Stimulated activated memory B cell treated with anti-CD40 and anti-IgM and Interleukin-4, amounts not matched to agents 10 μg/mL and 1 μg/mL and 100 μg/mL, for 72 hours (primary cell): ENCODE measurements at places on chromosomes 6 and 20.

DNA sequence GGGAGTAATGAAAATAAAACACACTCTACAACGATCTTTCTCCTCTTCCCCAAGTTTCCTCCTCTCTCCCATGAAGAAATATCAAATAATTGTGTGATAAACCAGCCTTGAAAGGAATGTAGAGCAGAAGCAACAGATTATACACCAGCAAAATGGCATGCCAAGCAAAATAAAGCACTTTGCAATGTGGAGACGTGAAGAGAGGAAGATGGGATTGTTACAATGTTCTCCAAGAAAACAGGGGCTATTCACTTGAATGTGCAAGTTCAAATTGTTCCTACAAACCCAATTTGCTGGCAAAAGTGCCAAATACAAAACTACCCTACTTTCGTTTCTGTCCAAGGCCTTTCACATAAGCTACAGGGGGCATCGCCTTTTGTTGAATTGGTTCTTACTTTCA, 185.1 kb downstream of the PDE7B start:
- ATAC-seq = no peak

DNA sequence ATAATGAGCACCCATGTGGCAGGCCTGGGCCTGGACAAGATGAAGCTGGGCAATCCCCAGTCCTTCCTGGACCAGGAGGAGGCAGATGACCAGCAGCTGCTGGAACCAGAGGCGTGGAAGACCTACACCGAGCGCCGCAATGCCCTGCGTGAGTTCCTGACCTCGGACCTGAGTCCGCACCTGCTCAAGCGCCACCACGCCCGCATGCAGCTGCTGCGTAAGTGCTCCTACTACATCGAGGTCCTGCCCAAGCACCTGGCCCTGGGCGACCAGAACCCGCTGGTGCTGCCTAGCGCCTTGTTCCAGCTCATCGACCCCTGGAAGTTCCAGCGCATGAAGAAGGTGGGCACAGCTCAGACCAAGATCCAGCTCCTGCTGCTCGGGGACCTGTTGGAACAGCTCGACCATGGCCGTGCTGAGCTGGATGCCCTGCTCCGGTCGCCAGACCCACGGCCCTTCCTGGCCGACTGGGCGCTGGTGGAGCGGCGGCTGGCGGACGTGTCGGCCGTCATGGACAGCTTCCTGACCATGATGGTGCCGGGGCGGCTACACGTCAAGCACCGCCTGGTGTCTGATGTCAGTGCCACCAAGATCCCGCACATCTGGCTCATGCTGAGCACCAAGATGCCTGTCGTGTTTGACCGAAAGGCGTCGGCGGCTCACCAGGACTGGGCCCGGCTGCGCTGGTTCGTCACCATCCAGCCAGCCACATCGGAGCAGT, 1.9 kb downstream of the FNDC11 start:
- ATAC-seq = no peak

- ATAC-seq = no peak
Observed at GRCh38 chr6:9984607-9985006, 430.3 kb downstream of the TFAP2A start.

DNA sequence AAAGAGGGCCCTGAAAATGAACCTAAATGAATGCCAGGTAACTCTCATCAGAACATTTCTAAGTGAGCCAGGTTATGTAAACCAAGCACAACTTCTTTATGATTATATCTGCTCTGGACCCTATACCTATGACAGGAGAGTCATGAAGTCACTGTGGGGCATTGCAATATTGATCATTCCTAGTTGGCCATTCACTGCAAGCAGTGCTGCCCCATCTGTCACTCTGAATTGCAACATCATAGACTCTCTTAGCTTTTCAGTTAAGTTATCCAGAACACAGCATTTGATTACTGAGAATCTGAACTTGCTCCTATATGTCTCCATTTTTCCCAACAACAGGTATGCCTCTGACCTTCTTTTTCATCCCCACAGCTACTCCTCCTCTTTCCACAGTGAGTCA, 3.3 kb downstream of the COL21A1 start:
- no peak for ATAC-seq

DNA sequence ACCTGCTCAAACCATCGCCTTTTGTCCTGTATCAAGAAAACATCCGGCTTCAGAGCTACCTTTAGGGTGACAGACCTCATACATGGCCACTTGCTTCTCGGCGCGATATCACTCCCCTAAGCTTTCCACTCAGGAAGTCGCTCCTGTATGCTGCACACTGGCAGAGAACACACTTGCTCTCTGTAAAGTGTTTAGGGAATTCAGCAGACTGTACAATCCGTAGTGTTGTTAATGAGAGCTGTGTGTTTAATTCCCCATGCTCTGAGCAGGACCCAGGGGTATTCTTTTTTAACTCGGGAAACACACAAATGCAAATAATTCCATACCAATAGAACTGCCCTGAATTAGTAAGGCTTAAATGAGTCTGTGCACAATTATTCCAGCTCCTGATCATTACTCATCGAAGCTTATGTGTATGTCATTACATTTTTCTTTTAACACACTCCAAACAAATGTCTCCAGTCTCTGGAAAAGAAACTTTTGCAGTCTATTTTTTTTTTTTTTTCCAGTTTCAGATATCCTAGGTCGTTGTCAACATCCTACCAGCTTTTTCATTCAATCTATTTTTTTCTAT, 338.7 kb upstream of the ARID1B start:
- no peak for ATAC-seq

- ATAC-seq = no peak
Observed at GRCh38 chr6:13573669-13574110, 711 bp upstream of the SIRT5 start.

GRCh38 chr6:100342830-100343229, 121.9 kb downstream of the SIM1 start:
- ATAC-seq = no peak

DNA sequence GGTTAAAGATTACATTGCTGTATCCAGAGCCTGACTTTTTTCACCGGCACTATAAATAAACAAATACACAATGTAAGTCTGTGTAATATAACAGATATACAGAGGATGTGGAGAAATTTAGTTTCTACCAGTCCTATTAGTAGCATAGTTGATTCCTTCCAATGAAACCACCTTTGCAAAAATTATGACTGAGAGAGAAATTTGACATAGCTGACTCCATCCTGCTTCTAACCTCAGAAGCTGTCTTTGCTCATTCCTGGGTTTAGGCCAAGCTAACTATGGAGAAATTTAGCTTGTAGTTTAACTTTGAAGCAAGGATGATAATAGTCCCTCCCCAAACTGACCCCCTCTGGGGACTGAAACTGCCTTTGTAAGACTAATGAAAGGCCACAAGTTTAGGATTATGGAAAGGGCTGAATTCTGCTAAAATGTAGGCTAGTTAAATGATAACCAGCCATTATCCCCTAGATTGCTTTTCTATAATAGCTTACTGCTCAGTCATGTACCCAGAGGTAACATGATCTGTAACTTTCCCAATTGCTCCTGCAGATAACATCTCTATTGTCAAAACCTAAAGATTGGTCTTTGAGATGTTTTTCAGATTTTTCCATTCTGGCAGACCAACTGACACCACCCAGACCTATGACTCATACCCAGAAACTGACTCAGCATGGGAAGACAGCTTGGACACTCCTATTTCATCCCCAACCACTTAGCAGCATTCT, 172.8 kb upstream of the ARG1 start:
- ATAC-seq = no peak

GRCh38 chr20:32989507-32990283, 14.5 kb downstream of the SUN5 start:
- no peak for ATAC-seq

- no peak for ATAC-seq
Observed at GRCh38 chr6:17965397-17965796, 22.0 kb downstream of the KIF13A start.

DNA sequence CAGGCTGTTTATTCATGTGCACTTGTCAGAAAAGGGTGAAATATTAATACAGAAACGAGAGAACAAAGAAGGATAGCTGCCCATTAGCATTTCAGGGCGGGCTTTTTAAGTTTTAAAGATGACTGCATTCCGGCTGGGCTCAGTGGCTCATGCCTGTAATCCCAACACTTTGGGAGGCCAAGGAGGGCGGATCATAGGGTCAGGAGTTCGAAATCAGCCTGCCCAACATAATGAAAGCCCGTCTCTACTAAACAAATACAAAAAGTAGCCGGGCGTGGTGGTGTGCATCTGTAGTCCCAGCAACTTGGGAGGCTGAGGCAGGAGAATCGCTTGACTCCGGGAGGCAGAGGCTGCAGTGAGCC, 130.5 kb downstream of the HFE start:
- no peak for ATAC-seq

DNA sequence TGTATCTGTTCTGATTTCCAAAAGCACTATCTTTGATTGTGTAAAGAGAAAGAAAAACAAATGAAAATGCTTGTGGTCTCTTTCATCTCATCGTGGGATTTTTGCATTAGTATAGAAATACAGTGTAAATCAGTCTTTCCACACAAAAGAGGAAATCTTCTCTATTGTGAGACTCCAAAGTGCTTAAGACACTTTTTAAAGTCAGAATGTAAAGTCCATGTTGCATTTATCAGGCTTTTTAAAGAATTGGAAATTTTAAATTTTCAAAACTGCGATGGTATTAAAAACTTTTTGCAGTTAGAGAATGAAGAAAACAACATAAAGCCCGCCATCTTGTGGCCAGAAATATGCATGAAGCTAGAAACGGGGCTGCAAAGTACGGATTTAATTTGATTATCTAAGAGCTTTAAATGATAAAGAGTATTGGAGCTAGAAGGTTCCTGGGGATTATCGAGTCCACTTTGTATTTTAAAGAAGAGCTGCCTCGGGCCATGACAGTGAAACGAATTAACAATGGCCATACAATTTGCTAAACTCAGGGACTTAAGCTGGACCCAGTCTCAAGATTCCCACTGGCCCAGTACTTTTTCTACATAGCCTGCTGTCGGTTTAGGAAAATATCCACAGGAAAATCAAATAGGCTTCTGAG, 339.6 kb downstream of the ARHGAP18 start:
- no peak for ATAC-seq

DNA sequence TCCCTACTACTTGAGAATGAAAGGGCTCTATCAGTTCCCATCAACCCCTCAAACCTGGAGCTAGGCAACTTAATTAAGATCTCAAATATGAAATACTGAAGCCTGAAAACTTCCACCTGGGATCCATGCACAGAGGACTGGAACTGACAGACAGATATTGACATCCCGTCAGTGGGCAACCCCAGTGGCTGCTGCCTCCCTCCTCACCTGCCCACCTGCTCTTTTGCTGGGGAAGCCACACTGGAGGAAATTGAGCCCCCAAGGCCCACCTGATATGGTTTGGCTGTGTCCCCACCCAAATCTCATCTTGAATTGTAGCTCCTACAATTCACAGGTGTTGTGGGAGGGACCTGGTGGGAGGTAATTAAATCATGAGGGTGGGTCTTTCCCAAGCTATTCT, 192.8 kb downstream of the LRFN2 start:
- no peak for ATAC-seq

GRCh38 chr20:3190681-3191111, 13.8 kb downstream of the DDRGK1 start:
- no peak for ATAC-seq

DNA sequence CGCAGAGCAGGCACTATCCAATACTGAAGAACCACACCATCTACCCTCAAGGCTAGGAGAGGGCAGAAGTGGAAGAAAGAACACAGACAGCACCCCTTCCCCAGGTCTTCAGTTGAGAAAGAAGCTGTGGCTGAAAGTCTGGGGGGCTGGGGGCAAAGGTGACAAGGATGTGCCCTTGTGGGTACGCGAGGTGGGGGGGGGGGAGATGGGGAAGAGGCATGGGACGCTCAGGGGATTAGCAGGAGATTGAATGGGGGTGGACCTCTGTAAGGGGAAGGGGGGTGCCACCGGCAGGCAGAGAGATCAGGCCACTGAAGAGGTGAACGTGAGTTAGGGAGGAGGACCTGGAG, 1.1 kb downstream of the B4GALT5 start:
- no peak for ATAC-seq

GRCh38 chr6:3816251-3816650, 32.9 kb upstream of the FAM50B start:
- ATAC-seq = no peak

DNA sequence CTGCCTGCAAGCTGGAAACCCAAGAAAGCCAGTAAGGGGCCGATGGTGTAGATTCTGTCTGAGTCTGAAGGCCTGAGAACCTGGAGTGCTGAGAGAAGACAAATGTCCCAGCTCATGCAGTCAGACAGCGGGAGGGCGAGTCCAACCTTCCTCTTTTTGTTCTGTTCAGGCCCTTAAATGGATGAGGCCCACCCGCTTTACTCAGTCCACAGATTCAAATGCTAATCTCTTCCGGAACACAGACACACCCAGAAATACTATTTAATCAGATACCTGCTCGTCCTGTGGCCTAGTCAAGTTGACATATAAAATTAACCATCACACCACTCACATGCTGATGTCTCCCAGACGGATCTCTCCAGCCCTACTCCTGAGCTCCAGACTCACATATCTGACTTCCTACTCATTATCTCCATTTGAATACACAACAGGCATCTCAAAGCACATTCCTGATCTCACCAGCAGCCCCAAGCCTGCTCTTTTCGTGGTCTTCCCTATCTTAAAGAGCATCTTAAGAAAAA, 26.7 kb upstream of the SRC start:
- ATAC-seq = no peak

DNA sequence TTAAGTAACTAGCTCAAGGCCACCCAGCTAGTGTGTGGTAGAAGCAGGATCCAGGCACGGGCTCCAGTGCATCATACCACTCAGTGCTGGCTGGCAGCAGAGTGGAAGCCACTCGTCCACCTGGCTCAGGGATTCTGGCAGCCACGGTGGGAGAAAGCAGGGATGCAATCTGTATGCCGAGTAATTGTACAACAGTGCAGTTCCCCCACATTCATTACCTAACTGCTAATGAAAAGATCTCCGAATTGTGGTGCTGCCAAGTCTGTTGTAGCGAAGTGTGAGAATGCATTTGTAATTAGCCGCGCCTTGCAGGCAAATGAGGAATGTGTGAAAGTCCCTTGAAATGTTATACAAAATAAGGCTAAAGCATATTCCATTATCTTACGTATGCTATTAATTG, 29.0 kb downstream of the KCNG1 start:
- no peak for ATAC-seq

DNA sequence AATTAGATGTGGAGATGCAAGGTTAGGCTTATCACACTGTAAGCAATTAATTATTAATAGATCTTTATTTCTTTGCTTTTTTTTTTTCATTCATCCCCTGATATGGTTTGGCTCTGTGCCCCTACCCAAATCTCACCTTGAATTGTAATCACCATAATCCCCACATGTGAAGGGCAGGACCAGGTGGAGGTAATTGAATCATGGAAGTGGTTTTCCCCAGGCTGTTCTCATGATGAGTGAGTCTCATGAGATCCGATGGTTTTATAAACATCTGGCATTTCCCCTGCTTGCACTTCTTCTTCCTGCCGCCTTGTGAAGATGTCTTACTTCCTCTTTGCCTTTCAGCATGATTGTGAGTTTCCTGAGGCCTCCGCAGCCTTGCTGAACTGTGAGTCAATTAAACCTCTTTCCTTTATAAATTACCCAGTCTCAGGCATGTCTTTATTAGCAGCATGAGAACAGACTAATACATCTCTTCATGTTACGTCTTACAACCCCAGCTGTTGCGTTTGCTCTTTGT, 333.8 kb downstream of the CDH26 start:
- no peak for ATAC-seq
